ENCODE measurements at places on chromosomes 16 and 17.

- DNase-seq = peak; percentile 42
These were observed 486 bp downstream of the PIGS start for GRCh38 chr17:28570716-28571360.

GRCh38 chr17:57940653-57941329 lies 14.4 kb downstream of the CUEDC1 start:
- DNase-seq = no peak

- DNase-seq = peak; percentile 24
These were observed 578 bp downstream of the RAC3 start for GRCh38 chr17:82031885-82032627.

DNA sequence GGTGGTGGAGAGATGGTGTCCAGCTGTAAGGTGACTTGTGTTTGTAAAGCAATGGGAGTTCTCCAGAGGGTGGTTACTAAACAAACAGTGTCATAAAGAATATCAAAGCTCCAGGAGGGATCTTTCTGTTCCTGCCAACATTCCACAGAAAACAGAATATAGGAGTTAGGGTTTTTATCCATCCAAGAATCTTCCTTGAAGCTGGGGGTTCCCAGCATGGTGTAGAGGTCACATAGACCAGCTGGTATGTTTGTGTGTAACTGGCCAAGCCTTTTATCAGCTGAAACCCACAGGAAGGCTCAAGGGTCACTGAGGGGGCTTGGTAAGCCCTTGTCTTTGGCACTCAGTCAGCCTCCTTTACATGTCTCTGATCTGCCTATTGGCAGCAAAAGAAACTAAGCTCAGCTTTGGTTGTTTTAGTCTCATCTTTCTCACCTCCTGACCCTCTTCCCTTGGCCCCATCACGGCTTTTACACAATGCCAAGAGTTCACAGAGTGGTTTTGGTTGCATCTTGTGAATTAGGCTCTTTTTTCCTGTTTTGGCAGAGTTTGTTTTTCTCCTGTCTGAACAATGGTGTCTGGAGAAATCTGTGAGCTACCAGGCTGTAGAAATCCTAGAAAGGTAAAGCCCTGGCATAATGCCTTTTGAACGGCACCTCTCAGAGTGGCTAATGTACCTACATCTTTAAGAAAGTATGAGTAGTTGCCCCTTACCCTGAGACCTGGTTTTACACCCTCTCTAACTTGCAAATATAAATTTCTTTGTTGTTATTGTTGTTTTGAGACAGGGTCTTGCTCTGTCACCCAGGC lies 4.6 kb downstream of the CNTD1 start:
- DNase-seq = no peak

- peak; percentile 2 for DNase-seq
These were observed 13.0 kb downstream of the NLRP1 start for GRCh38 chr17:5571281-5571680.

All from GM03348 (cell line).